ENCODE measurements at places on chromosomes 12 and 14.

GRCh38 chr14:42224053-42224888 is 617.6 kb downstream of the LRFN5 start:
- DNase-seq: peak; percentile 66

DNA sequence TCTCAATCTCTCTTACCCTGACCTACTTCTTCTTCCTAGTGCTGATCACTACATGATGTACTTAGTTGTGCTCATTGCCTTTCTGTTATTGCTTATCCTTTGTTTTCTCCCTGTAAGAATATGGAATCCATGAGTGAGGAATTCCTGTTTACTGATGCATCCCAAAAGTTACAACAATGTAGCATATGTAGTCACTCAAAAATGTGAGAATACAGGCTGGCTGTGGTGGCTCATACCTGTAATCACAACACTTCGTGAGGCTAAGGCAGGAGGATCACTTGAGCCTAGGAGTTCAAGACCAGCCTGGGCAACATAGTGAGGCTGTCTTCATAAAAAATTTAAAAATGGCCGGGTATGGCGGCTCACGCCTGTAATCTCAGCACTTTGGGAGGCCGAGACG is 8.0 kb upstream of the WDR20 start:
- DNase-seq: no peak

DNA sequence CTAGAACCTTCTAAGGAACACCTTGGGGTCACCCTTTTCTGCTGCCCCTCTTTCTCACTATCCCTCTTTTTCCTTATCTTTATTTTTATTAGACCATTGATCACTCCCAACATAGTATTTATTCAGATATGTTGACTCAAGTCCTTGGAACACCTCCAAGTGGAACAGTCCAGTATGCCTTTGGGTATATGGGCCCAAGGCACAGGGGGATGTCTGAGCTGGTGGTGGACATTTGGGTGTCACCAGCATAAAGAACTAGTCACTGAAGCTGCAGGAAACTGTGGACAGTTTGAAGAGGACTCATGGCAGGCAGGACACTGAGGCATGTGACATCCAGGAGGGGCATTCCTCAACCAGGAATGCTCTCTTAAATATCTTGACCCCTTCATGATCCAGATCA is 105.6 kb downstream of the VEZT start:
- DNase-seq: no peak

DNA sequence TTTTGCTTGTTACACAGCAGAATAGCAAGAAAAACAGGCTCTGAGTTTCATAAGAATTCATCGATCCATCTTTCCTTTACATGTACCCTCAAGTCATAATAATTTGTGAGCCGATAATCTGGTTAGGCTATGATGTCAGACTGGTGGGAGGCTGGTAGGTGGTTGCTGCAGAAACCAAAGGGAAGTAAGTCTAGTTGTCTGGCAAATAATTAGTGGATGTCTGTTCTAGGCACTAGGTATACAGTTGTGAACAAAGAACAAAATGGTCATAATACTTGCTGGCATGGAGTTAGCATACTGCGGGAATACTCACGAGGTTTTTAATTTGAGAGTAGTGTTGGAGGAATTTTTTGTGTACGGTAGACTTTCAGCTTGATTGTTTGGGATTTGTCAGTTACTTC is 8.8 kb downstream of the SUSD6 start:
- DNase-seq: no peak

DNA sequence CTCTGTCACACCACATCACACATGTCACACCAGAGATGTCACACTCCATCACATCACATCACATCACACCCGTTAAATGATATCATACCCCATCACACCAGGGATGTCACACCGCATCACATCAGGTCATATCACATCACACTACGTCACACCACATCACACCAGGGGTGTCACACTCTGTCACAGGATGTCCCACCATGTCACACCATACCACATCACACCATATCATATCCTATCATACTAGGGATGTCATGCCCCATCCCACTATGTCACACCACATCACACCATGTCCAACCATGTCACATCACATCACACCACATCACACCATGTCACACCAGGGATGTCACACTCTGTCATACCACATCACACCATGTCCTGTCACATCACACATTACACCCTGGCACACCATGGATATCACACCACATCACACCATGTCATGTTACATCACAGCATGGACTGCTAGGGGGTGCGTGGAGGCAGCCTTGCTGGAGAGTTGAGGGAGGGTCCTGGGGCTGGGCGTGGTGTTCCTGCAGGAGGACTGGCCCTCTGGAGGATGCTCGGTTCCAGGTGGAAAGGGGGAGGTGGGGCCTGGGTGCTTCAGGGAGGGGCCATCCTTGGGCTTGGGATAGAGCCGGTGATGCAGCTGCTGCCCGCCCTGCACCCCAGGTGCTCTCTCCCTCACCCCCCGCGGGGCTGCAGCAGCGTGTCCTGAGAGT is 134.6 kb downstream of the TMEM121 start:
- DNase-seq: no peak

- DNase-seq: no peak
Measured at GRCh38 chr12:89344862-89345202, 7.5 kb downstream of the DUSP6 start.

DNA sequence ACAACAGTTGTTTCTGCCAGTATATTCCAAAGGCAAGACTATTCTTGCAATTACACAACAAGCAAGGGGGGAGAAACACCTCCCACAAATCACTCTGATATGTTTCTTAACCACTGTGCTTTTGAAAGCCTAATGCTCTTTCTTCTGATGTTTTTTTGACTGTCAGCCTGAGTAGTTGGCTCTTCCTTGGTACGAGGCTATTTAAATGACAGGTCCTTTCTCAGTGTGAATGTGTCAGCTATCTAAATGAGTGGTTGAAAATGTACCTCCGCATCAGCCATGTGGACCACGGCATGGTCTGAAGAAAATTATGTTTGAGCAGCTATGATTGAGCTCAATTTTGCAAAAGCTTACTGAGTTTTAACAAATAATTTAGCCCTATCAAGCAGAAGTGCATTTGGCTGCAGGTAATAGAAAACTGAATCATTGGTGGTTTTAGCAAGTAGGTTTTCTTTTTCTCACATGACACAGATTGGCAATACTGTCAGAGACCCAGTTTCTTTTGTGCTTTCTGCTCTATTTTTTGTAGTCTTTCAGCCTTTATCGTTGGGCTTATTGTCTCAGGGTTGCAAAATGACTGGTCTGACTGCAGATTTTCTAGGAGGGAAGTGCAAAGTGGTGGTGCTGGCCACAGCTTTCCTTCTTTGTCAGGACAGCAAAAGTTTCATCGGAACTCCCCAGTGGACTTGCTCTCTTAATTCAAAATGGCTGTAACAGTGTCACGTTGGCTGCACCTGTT is 162.8 kb downstream of the RGS6 start:
- no peak for DNase-seq

DNA sequence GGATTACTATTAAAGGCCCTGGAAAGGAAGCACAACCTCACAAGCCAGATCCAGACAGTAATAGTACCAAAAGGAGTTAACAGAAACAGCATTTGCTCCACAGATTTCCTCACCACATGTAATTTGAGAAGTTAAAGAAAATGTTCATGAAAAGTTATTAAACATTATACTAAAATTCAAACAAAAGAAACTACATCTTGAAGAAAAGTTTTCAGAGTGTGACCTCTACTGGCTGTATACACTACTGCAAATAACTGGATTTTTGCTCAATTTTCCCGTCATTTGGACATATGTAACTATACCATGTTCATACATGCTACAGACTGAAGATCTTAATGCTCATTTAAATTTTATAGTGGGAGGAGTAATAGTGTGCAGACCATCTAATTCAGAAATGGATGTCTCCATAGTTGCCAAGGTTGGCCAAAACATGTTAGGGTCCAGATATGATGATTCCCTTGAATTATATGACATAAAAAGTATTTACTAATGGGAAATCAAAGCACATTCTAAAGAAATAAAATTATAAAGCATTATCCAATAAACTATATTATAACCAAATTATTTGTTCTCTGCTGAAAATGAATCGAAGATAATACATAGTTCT is 5.6 kb downstream of the KRR1 start:
- peak; percentile 36 for DNase-seq

GRCh38 chr14:99936738-99937474 is 128.3 kb upstream of the EVL start:
- no peak for DNase-seq

GRCh38 chr14:69880044-69880487 is 850 bp downstream of the SMOC1 start:
- no peak for DNase-seq

GRCh38 chr12:115945491-115945885 is 332.0 kb downstream of the MED13L start:
- no peak for DNase-seq

- no peak for DNase-seq
Measured at GRCh38 chr12:70389678-70390077, 23.6 kb downstream of the KCNMB4 start.

- no peak for DNase-seq
Measured at GRCh38 chr12:74818412-74818811, 280.8 kb downstream of the ATXN7L3B start.

DNA sequence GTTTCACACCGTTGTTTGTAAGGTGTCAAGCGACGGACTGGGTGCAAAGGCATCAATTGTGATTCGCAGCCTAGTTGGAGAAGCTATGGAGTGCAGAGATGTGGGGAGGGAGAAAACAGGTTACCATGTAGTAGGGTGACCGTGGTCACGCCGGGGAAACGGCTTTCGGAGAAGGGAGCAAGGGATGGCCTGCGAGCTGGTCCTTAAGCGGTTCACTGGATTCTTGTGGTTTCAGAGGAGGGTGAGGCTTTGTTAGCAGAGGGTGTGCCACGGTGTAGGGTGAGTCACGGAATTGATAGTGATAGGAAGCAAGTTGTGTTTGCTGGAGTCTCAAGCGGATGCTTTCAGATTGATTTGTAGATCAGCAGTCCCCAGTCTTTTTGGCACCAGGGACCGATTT is 2.3 kb downstream of the PIWIL1 start:
- DNase-seq: no peak

DNA sequence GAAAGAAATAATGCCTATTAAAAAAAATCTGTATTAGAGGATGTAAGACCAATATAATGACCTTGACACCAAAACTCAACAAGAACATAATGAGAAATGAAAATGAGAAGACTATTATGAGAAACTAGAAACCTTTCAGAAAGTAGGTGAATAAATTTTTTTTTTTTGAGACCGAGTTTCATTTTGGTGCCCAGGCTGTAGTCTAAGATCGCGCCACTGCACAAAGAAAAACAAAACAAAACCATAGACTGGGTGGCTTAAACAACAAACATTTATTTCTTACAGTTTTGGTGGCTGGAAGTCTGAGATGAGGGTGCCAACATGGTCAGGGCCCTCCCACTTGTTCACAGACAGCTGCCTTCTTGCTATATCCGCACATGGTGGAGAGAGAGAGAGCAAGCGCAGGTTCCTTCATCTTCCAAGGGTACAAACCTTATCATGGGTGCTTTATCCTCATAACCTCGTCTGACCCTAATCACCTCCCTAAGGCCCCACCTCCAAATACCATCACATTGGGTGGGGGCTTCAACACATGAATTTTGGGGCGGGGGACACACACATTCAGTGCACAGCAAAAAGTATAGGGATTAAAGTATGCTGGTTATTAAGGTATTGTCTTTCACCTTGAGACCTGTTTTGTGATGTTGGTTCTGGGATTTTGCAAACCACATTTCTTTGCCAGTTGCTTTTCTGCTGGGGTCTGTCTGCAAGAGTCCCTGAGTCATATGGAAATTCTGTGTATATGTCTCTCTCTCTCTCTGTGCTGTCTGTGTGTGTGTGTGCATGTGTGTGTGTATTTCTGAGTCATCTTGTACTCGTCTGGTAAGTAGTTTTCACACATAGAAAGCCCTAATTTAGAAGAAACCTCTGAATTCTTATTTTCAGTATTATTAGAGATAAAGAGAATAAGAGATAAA is 26.2 kb downstream of the ZCRB1 start:
- peak; percentile 68 for DNase-seq

- DNase-seq: no peak
Measured at GRCh38 chr12:68368327-68368726, 36.2 kb upstream of the MDM1 start.

DNA sequence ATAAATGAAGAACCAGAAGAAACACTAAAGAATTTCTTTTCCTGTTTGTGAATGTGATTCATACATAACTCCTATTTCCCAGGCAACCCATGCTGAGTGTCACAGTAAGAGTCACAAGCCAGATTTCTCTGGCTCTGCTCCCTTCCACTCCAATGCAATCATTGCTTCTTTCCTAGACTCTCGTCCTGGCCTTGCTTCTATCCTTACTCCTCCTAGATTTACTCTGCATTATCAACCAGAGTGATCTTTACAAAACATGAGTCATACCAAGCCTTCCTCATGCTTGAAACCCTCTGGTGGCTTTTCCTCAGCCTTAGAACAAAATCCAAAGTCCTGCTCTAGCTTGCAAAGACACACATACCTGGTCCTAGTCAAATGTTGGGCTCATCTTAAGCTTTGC is 13.3 kb downstream of the IL22 start:
- peak; percentile 78 for DNase-seq

- no peak for DNase-seq
Measured at GRCh38 chr12:56572288-56572687, 50.7 kb downstream of the RBMS2 start.

GRCh38 chr12:5213990-5214389 is 170.3 kb downstream of the KCNA5 start:
- no peak for DNase-seq

- DNase-seq: peak; percentile 94
Measured at GRCh38 chr14:102249041-102249440, 55.9 kb downstream of the MOK start.

GRCh38 chr12:125271892-125272291 is 206.7 kb downstream of the AACS start:
- no peak for DNase-seq

DNA sequence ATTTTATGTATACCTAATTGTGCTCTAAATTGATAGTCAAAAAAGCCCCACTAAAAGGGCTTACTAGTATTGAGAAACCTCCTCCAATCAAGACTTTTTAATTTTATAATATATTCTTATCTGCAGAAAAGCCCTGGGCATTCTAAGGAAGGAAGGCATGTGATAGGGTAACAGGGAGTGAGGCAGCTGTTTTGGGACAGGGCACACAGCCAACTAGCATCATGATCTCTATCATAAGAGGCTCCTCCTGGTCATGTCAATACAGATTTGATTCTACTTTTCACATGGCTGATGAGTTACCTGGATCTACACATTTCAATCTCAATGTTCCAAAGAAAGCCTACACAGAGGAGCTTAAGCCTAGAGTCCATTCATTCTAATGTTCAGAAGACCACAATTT is 9.1 kb downstream of the ADAM20 start:
- no peak for DNase-seq

All from amniotic epithelial cell (primary cell).